ENCODE measurements at places on chromosomes 7 and 10.

DNA sequence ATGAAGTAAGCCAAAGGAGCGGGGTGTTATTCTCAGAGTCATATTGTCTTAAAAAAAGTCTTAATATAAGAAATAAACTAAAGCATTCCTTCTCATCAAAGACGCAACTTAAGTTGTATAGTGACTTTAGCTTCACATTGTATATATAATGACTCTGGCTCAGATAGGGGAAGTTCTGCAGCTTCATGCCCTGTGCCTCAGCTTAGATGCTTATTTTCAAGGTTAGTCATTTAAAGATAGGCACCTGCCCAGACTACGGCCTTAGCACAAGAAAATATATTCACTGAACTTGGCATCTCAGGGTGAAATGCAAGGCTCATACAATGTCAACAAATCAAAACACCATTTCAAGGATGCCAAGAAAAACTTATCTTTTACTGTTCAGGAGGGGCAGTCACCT lies 52.8 kb upstream of the DNAJB12 start:
- DNase-seq = no peak

DNA sequence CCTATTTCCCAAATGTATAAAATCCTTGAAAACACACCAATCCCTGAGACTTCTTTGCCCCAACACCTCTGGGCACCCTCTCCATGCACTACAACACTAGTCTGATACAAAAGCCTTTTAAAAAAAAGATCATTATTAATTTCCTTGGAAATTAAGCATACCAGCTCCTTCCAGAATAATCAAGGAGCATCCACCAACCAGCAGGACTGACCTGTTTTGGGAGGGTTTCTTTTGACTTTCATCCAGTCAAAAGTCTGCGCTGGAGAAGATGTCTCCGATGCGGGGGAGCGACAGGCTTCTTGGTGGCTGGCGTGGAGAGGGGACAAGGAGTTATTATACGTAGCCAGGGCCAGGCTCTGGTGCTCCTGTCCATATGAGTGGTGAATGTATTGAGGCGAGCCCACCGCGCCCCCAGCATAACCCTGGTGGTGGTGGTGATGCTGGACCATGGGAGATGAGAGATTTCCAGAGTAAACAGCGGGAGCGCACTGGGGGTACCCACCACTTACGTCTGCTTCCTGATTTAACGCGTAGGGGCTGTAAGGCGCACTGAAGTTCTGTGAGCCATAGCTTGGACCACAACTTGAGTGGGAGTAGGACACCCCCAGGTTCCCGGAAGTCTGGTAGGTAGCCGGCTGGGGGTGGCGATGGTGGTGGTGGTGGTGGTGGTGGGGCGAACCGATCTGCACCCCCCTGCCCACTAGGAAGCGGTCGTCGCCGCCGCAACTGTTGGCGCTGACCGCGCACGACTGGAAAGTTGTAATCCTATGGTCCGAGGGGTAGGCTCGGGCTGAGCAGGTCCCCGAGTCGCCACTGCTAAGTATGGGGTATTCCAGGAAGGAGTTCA lies 527 bp downstream of the HOXA1 start:
- no peak for DNase-seq

- no peak for DNase-seq
These were observed 898.6 kb downstream of the KCNMA1 start for GRCh38 chr10:76738991-76739390.

- DNase-seq = no peak
These were observed 5.9 kb upstream of the MYPN start for GRCh38 chr10:68103261-68103878.

GRCh38 chr10:99527526-99528493 lies 4.9 kb upstream of the NKX2-3 start:
- no peak for DNase-seq

Measured in COR-L47 (cell line).